ENCODE measurements at places on chromosomes 5 and 9.

GRCh38 chr5:163506095-163506457 is 657 bp downstream of the MAT2B start:
- DNase-seq, result no peak

DNA sequence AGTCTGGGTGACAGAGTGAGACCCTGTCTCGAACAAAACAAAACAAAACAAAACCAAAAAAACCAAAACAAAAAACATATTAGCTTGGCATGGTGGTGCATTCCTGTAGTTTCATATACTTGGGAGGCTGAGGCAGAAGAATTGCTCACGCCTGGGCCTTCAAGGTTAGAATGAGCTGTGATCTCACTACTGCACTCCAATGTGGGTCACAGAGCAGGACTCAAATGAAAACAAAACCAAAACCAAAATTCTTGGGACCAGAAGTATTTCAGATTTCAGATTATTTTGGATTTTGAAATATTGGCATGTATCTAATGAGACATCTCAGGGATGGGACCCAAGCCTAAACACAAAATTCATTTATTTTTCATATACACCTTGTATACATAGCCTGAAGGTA is 80.2 kb downstream of the TMC1 start:
- no peak for DNase-seq

- DNase-seq, result no peak
Observed at GRCh38 chr5:100803397-100803796, 99.7 kb downstream of the ST8SIA4 start.

DNA sequence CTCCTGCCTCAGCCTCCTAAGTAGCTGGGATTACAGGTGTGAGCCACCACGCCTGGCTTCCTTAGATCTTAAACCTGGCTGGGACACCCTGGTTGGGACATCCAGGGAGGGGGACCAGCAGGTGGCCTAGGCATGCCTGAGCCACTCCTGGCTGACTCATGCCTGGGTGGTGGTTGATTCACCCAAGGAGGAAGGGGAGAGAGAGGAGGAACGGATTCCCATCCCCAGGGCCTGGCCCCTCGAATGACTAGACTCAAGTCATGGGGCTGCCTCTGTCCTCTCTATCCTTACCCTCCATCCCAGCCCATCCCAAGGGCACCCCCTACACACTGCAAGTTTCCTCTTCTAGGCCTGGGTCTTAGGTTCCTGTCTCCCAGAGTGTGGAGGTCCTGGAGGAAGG is 12.7 kb downstream of the EEIG1 start:
- DNase-seq, result peak; percentile 53

GRCh38 chr5:154278908-154279307 is 88.4 kb downstream of the GALNT10 start:
- no peak for DNase-seq

DNA sequence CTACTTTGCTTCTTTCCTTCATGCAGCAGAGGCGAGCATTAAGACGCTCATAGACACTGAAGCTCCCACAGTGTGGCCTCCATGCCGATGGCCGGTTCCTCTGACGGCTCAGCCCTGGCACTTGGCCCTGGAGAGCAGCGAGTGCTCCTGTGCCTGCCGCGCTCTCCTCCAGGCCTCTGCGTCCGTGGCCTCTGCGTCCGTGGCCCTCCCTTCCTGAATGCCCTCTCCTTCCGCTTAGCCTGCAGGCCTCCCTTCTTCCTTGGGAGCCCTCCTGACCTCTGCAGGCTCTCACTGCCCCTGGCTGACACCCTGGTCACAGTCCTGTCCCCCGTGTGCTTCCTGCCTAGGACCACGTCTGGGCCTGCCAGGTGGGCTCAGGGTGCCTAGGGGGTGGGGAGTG is 92.8 kb downstream of the ZNF354C start:
- DNase-seq, result no peak

DNA sequence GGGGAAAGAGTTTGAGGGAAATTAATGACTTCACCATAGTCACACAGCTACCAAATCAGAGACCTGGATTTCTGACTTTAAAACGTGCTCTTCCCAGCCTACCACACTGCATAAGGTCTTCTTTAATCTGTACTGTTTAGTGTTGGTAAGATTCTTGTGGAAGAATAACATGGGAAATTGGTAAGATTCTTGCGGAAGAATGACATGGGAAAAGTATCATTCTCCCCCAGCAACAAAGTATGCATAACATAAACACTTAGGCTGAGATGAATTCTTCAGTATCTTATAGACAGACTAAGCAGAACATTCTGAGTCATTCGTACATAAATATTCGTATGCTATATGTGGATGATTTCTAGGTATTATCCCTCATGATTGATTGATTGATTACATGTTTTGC is 170.4 kb downstream of the FOCAD start:
- no peak for DNase-seq

- DNase-seq, result no peak
Observed at GRCh38 chr5:76406014-76406413, 2.9 kb downstream of the IQGAP2 start.

- no peak for DNase-seq
Observed at GRCh38 chr5:54045077-54045792, 265.1 kb downstream of the ARL15 start.

DNA sequence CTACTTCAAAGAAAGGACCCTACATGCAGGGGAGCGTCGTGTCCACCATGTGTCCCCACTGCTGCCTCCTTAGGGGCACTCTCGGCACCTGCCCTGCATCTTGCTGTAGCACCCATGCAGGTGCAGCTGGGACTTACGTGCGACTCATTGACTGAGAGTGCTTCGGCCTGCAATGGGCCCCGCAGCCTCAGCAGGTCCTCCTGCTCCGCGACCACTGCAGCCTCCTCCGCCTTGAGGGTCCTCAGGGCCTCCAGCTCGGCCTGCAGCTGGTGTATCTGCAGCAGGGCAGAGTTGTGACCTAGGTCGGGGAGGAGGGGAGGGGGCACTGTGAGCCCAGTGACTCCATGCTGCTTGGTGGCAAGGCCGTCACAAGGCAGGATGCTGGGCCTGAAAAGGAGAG is 27.1 kb downstream of the ARPC5L start:
- no peak for DNase-seq

DNA sequence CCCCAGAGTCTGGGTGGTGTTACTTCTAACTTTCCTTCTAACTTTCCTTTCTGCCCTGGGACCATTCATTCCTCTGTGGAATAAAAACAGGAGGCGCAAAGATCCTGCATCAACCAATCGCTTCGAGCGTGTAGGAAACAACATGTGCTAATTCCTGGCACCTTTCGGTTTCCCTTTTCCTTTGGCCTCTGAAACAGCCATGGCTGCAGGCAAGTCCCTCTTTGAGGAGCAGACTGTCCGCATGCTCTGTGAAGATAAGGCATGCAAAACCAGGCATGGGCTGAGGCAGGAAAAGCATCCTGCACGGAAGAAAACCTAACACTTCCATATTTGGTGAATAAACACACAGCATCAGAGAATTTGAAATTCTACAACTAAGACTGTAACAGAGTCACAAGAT is 128.3 kb downstream of the HSD17B3 start:
- no peak for DNase-seq

DNA sequence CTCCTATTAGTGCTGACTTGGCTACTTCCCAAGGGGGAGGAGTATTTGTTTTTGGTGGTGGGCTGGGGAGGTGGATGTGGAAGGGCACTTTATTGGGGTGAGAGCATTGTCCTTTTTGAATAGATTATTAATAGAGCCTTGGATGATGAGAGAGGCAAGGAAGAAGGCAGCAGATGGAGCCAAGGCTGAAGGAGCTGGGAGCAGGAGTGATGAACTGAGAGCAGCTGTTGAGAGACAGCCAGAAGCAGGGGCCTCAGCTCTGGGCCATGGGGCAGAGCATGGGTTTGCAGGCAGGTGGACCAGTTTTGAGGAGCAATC is 29.6 kb downstream of the RGS3 start:
- DNase-seq, result no peak

DNA sequence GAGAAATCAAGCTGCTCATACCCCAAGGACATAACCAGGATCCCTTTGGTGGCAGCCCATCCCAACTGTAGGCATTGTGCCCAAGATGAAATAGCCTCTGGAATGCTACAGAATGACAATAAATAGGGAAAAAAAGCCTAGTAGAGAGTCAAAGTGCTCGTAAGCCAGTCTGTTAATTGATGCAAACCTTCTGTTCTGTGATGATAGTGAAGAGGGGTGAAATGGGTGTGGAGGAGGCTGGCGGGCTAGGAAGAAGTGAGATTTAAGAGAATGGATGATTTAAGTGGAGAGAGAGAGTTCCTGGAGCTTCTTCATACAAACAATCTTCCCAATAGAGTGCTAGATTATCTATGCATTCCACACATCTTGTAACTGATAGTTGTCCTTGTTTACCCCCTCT is 301.0 kb upstream of the PCSK5 start:
- no peak for DNase-seq

GRCh38 chr5:98050583-98050982 is 722.9 kb upstream of the RGMB start:
- no peak for DNase-seq

DNA sequence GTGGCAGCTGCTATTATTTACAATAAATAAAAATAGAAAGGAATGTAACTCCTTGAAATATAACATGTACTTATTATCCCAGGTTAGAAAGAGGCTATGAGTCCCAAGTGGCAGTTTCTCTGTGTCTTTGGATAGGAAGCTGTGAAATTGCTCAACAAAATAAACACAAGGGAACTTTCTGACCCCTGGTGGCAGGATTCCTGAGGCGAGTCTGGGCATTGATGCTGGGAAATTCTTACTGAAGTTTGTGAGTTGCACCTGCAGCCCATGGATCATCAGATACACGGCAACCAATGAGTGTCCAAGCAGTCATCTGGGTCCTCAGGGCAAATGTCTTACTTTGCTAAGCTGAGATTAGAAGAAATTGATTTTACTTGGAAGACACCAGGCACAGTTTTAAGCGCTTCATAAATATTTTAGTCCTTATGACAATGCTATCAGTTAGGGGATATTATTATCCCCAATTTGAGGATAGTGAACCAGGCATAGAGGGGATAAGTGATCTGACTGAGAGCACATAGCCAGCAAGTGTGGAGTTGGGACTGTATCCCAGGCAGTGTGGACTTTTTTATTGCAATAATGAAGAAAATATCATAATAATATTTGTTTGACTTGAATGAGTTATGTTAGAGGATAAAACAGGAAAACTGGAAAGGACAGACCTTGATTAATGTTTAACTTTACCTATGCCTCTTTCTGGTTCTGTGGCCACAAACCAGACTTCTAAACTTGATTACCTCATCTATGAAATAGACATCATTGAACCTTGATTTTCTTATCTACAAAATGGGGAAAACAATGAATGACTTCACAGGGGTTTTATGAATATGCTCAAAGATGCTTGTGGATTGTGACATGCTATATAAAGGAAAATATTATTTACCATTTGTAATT is 265.5 kb upstream of the ADAMTSL1 start:
- peak; percentile 11 for DNase-seq

DNA sequence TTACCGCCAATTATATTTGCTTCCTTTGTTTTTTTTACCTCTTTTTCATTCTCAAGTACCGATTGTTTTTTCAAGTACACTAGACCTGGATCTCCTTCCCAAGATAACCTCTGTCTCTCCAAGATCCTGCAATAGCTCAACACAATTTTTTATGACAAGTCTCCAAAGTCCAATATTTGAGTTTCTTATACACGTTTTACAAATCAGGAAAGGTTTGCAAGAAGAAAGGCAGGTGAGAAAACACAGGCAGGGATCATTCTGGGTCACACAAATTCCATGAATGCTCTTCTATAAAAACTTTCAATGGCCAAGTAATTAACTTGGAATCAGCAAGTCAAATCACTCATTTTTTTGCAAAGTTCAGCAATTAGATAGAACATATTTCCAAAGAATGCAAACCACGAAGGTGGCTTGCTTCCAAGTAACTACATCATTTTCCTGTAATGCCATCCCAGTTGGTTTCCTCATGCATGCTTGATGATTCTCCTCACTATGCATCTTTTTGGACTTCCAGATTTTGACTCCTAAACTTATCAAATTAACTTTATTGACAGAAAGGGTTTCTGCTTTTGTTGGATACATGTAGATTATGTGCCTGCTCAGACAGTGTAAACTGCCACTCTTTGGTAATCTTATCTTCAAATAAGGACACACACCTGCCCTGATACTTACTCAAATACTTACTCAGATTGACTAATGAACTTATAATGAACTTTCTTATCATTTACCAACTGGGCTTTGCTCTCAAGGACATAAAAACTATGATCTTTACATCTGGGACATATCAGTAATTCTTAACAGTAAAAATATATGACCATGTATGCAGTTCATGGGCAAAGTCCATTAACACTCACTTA is 24.7 kb upstream of the IFNE start:
- DNase-seq, result no peak

- no peak for DNase-seq
Observed at GRCh38 chr5:36055984-36056383, 10.7 kb downstream of the UGT3A2 start.

GRCh38 chr5:174581479-174581878 is 142.9 kb upstream of the MSX2 start:
- DNase-seq, result peak; percentile 51

- DNase-seq, result no peak
Observed at GRCh38 chr5:18653216-18653752, 1019.0 kb downstream of the TAF11L14 start.

DNA sequence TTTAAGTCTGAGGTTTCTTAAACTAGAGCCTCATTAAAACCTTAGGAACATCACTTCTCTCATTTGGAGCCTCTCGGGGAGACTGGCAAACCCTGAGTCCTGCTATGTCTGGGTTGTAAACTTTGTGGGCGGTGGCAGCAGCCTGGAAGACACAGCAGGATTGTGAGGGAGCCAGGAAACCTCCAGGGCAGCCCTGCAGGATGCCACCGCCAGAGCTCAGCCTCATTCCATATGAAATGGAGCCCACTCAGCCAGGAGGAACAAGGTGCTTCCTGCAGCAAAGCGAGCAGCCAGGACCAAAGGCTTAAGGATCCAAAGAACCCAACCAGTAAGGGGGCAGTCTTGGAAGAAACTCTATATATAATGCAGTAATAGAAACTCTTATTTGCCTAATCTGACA is 37.9 kb upstream of the IDNK start:
- DNase-seq, result no peak

DNA sequence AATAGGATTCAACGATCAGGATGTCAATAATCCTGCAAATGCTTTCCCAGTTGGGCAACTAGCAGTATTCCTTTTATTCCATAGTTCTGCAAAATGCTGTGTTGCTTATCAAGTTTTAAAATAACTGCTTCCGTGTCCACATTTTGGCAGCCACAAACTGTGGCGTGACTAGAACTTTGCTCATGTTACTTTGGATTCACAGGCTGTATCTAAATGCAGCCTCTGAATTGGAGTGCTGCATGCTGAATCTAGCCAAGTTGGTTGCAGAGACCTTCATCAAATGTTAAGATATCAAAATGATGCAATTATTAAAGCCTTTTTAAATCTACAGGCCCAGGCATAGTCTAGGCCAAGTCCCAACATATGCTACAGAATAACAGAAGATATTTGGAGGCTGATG is 249.2 kb downstream of the NR2F1-AS1 start:
- DNase-seq, result no peak

DNA sequence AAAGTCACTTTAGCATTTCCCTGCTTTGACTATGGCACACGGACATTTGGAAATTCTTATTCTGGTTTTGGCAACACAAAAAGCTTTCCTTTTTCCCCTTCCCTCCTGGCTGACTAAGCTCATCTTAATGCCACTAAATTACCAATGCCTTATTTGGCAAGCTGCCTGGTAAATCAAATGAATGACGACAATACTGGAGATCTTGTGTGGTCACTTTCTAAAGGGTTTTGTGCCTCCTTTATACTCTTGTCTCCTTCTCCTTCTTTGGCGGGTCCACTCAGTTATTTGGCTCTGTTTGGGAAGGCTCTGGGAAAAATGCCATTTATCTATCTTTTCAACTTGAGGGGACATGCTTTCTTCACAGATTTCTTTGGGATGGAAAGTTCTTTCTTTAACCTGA is 34.9 kb downstream of the SH3GL2 start:
- no peak for DNase-seq
